ENCODE measurements at places on chromosomes 1 and 21. TPM values are rescaled to one million over a fixed set of nuclear protein-coding genes. Genes with fewer than 3 reads are reported as not detected.

CALML6 gene
- 0.40 TPM for total RNA-seq

OR2G6 gene
- not detected for total RNA-seq

CSF3R gene
- not detected for total RNA-seq

ATAD3C gene
- total RNA-seq, result not detected

HEYL gene
- total RNA-seq, result not detected

FAM177B gene
- total RNA-seq, result not detected

OLIG1 gene
- not detected for total RNA-seq

ESRRG gene
- total RNA-seq, result not detected

SHCBP1L gene
- not detected for total RNA-seq

MAP1LC3C gene
- total RNA-seq, result not detected

Measured in thoracic aorta endothelial cell (primary cell).